Activated naive CD4-positive, alpha-beta T cell treated with anti-CD3 and anti-CD28 coated beads, Interleukin-2, amount 50 U/mL, for 16 hours (primary cell): ENCODE measurements at places on chromosomes 16 and 17.

- no peak for DNase-seq
These were observed 14.1 kb downstream of the METRNL start for GRCh38 chr17:83093506-83093905.

GRCh38 chr17:50261051-50261915 is 13.0 kb upstream of the TMEM92 start:
- no peak for DNase-seq

DNA sequence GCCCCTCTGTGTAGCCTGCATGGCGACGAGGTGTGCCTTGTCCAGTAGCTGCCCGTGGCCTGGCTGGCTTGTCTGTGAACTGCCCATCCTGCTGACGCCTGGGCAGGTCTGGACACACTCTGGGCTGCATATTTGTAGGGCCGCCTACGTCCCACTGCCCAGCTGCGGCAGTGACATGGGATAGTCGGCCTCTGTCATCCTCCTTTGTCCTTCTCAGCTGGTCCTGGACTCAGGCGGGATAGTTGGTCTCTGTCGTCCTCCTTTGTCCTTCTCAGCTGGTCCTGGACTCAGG is 14.5 kb downstream of the CARD14 start:
- DNase-seq, result no peak

- no peak for DNase-seq
These were observed 76.2 kb upstream of the DNAH17 start for GRCh38 chr17:78653382-78653781.

DNA sequence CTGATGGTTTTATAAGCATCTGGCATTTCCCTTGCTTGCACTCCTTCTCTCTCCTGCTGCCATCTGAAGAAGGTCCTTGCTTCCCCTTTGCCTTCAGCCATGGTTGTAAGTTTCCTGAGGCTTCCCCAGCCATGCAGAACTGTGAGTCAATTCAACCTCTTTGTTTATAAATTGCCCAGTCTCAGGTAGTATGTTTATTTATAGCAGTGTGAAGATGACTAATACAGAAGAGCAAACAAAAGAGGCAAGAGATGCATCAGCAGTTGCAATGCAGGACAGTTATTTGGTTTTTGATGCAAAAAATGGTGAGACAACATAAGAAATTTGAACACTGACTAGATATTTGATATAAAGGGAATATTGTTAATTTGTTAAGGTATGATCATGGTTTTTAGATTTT is 16.8 kb downstream of the TMEM100 start:
- DNase-seq, result no peak

- no peak for DNase-seq
These were observed 30.6 kb downstream of the MAP2K6 start for GRCh38 chr17:69445132-69445531.

DNA sequence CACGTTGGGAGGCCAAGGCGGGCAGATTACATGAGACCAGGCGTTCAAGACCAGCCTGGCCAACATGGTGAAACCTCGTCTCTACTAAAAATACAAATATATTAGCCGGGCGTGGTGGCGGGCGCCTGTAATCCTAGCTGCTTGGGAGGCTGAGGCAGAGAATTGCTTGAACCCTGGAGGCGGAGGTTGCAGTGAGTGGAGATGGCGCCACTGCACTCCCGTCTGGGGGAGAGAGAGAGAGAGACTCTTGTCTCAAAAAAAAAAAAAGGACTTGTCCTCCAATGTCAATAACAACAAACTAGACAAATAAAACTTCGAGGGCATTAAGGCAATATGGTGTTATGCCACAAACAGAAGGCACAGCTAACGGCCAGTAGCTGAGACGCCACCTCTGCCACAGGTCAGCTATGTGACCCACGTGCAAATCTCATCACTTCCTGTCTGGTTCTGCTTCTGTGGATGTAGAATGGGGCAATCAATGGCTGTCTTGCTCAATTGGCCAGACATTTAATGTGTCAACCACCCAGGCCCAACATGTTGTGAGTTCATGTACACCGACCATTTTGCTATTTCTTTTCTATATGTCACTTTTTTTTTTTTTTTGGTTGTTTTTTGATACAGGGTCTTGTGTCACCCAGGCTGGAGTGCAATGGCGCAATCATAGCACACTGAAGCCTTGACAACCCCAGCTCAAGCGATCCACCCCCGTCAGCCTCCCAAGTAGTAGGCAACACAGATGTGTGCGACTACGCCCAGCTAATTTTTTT is 834 bp upstream of the TXNDC11 start:
- peak; percentile 15 for DNase-seq

DNA sequence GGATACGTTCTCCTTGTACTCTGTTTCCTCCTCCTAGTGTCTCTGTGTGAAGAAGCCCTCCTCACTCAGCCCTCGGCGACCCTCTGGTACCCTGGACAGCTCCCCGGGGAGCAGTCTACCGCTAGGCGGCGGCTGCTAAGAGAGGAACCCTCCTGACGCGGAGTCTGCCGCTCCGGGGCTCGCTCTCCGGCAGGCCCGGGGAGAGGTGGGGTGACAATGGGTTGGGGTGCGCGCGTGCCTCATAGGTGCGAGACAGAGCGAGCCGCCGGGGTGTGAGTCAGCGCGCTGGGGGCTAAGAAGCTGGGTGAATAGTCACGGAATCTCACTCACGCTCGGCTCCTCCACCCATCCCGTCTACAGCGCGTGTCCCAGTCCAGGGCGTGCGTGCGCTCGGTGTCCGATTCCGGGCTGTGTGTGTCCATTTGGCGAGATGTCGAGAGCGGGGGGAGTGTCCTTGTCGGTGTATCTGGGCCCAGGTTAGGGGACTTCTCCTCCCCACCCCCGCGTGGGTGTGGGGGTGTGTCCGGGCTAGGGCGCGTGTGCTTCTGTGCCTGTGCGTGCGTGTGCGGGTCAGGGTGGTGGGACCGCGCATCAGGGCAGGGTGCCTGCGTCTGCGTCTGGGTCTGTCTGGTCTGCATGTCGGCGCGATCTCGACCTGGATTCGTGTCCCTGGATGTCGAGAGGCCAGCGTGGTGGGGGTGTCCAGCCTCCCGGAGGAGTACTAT is 577 bp upstream of the HS3ST2 start:
- DNase-seq, result peak; percentile 22
